ENCODE measurements at places on chromosomes 1 and 21.

DNA sequence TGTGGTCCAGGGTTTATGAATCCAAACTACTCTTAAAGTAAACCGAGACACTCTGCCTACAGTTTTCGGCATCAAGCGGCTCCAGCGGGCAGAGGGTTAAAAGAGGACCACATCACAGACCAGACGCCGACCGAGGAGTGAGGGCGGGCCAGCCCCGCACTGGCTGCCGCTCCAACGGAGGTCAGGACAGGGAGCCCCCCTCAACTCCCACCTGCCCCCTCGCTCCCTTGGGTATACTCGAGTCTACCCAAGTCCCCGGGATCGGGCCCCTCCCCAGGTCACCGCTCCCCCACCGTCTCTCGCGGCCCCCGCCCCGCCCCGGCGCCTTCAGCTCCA, 312 bp downstream of the ARNT start:
- DNase-seq: peak; percentile 52

DNA sequence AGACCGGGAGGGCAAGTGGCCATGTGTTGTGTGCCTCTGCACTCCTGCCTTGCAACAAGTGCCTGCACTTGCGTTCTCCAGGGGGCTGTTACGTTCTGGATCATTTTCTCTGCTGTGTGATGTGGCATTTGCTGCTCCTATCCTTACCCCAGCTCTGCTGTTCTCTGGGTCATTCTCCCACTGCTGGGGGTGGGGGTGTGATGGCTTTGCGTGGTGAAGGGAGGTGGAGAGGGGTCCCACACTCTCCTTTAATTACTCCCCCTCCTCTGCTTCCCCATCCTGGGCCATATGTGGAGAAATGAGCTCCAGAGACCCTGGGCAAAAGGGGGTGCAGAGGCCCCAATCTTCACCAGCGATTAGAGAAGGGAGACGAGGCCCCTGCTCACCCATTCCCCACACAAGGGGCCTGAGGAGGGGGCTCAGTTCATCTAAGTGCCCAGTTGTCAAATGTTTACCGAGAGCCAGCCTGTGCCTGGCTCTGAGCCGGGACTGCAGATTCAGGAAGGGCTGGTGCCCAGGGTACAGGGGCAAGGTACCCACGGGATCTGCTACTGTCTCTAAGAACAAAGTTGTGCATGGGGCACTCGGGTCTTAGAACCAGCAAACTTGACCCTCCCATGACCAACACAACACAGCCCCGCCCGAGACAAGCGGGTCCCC, 355.4 kb downstream of the PTPRU start:
- no peak for DNase-seq

GRCh38 chr1:170583186-170583585, 51.2 kb downstream of the GORAB start:
- no peak for DNase-seq

- no peak for DNase-seq
Measured at GRCh38 chr1:151237678-151238466, 16.7 kb upstream of the PSMD4 start.

DNA sequence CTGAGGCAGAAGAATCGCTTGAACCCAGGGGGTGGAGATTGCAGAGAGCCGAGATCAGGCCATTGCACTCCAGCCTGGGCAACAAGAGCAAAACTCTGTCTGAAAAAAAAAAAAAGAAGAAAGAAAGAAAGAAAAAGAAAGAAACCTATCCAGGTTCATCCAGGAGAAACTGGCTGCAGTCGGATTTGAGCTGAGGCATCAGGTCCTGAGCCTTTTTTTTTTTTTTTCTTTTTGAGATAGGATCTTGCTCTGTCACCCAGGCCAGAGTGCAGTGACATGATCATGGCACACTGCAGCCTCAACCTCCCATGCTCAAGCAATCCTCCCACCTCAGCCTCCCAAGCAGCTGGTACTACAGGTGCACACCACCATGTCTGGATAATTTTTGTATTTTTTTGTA, 22.5 kb upstream of the LUZP1 start:
- DNase-seq: no peak

GRCh38 chr1:12549460-12550349, 68.3 kb downstream of the DHRS3 start:
- DNase-seq: no peak

GRCh38 chr1:201296352-201296751, 13.0 kb downstream of the PKP1 start:
- DNase-seq: no peak

DNA sequence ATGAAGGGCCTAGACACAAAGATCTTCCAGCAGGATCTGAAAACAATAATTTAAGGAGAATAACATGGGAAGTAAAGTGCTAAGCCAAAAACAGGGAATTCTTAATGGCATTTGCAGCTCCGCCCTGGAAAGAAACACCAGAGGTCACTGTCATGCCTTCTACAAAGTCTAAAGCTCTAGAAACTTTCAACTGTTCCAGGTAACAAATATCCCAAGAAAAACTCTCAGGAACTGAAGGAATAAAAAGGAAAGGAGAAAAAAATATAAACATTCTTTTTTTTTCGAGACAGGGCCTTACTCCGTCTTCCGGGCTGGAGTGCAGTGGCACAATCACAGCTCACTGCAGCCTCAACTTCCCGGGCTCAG, 13.2 kb downstream of the ZC3H12A start:
- DNase-seq: no peak

- no peak for DNase-seq
Measured at GRCh38 chr21:35829067-35829466, 231.3 kb downstream of the SETD4 start.

GRCh38 chr1:203206129-203206687, 19.7 kb upstream of the CHI3L1 start:
- no peak for DNase-seq

GRCh38 chr1:39269791-39270342, 65.4 kb downstream of the MACF1 start:
- peak; percentile 43 for DNase-seq

- DNase-seq: no peak
Measured at GRCh38 chr1:217524787-217525520, 105.9 kb downstream of the GPATCH2 start.

GRCh38 chr1:3319874-3320245, 134.6 kb upstream of the ARHGEF16 start:
- peak; percentile 34 for DNase-seq

- DNase-seq: no peak
Measured at GRCh38 chr1:205523261-205523890, 18.9 kb downstream of the CDK18 start.

- peak; percentile 70 for DNase-seq
Measured at GRCh38 chr1:30761381-30762151, 4.0 kb upstream of the LAPTM5 start.

- DNase-seq: no peak
Measured at GRCh38 chr1:159707472-159708260, 6.7 kb downstream of the CRP start.

DNA sequence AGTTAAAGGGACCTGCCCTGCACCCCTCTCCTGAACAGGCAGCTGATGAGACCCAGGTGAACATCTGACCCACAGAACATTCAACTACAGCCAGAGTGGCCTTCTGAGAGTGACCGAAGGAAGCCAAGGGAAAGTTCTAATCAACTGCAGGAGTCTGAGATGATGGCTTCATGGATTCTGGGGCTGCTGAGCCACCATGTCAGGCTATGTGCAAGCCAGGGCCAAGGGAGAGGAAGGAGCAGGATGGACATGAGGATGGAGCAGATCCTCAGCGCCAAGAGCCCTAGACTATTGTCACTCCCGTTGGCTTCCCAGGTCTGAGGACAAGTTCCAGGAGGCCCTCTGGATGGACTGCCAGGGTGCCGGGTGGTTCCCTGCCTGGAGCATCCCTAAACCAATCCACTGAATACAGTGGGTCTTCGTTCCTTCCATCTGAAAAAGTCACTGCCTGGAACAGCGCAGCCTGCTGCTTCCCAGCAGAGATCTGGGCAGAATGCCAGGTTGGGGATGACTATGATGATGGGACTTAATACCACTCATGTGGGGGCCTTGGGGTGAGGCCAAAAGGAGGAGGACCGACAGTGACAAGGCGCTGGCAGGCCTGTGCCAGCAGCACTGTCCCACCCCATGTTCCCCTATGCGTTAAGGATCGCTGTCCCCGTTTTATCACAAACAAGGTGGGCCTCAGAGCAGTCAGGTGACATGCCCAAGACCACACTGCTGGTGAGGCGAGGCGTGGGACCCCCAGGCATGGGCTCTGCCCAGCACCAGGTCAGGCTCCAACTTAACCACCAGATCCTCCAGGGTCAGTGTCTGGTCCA, 19.8 kb downstream of the SPOCD1 start:
- DNase-seq: peak; percentile 69

DNA sequence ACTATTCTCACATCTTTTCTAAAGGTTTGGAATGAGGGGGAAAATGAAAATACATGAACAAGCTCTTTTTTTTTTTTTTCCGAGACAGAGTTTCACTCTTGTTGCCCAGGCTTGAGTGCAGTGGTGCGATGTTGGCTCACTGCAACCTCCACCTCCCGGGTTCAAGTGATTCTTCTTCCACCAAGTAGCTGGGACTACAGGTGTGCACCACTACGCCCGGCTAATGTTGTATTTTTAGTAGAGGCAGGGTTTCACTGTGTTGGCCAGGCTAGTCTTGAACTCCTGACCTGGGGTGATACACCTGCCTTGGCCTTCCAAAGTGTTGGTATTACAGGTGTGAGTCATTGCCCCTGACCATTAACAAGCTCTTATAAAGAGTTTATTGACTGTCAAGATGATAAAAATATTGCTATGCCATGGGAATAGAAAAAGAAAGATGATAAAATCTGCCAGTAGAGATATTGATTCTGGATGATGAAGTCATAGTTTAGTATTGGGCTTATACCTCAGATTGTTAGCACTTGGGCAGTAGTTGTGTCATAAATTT, 36.6 kb downstream of the INKA2 start:
- no peak for DNase-seq

- DNase-seq: no peak
Measured at GRCh38 chr1:1082239-1082775, 8.2 kb upstream of the RNF223 start.

GRCh38 chr1:46172321-46172720, 2.6 kb upstream of the TSPAN1 start:
- no peak for DNase-seq

DNA sequence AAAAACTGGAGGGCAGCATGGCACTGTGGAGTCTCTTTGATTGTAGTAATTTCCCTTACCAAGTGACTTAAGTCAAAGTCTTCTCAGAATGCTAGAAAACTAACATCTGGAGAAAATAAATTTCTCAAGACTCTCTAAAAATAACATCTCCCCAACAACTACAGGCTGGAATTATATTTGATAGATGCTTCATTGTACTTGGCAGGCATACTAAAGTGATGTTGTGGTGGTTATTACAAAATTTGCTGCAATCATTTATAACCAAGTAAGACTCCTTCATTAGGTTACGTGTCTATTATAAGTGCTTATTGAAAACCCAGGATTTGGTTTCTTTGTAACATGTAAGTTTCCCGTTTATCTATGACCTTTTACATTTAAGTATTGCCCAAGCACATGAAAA, 132.9 kb upstream of the NRIP1 start:
- no peak for DNase-seq

DNA sequence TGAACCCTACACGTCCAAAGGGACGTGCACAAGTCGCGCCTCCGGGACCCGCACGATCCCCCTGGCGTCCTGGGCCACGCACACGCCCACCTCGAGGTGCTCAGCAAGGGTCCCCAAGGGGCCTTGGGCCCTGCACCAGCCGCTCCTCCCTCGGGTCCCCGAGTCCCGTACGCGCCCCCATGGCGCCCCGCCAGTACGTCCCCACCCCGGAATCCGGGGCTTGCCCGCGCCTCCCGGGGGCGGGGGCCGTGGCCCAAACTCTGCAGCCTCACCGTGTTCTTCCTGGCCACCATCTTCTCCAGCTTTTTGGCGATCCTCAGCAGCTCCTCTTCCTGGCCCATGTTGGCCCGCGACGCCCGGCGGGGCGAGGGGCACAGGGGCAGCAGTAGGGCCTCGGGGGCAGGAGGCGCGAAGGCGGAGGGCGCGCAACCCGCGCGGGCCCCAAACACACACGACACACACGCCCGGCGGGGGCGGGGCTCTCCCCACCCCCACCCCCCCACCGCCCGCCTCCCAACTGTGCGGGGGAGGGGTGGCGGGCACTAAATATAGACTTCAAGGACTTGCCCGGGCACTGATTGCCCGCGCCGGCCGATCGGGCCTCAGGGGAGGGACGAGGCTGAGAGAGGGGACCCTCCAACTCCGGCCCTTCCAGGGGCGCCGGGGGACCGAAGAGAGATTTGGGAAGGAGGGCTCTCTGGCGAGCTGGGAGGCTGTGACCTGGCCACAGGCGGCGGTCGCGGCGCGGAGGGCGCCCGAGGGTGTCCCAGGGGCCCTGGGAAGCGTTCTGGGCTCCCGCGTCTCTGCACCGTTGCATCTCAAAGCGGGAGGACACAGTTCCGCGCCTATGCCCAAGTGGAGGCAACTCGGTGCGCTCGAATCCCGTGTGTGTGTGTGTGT, at the start of gene TCEA3:
Gene TCEA3 (minus strand): TSS at position 456 of the 900 bp plus-strand sequence. CDS start 115 bp downstream, at position 341.
- no peak for DNase-seq

DNA sequence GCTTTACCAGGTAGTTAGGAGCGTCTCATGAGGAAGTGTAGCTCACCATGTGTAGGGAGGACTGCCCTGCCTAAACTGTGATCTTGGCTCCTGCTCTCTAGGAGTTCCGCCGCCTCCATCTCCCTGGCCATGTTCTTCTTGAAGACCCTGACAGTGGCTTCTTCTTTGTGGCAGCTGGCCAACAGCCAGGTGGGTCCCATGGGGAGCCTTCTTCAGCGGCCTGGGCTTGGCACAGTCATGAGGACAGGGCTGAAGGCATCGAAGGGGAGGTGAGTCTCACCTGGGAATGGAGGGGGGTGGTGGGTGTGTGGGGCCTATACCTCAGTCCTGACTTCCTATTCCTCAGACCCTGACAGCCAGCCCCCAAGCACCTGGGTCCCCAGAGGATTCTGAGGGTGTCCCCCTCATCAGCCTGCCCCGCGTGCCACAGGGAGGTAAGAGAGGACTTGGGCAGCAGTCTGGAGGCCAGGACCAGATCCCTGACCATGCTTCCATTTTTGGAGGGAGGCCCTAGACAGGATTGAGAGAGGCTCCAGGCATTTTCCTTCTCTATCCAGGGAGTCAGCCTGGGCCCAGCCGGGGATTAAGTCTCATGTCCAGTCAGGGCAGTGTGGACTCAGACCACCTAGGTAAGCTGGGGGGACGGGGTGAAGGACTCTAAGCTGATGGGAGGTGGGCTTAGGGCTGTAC, 21.4 kb downstream of the HYI start:
- DNase-seq: no peak

GRCh38 chr1:230807561-230808280, 60.5 kb downstream of the CAPN9 start:
- DNase-seq: peak; percentile 98

- no peak for DNase-seq
Measured at GRCh38 chr1:213123536-213123935, 72.5 kb downstream of the RPS6KC1 start.

GRCh38 chr1:119956306-119956705, 60.0 kb upstream of the ADAM30 start:
- DNase-seq: no peak
